IgD-negative memory B cell (primary cell): ENCODE measurements at places on chromosomes 4 and X. TPM values are rescaled to one million over a fixed set of nuclear protein-coding genes. Genes with fewer than 3 reads are reported as not detected.

Gene USP17L17
- not detected for polyA plus RNA-seq

Gene BEX1
- polyA plus RNA-seq, result not detected

Gene FANCB
- 4.3 TPM for polyA plus RNA-seq

Gene TRIM2
- 2.2 TPM for polyA plus RNA-seq

Gene THAP9
- polyA plus RNA-seq, result 2.0 TPM

Gene LARP7
- polyA plus RNA-seq, result 44.7 TPM

Gene AGTR2
- polyA plus RNA-seq, result not detected

Gene NEUROG2
- polyA plus RNA-seq, result not detected

Gene ARHGEF6
- polyA plus RNA-seq, result 39.6 TPM

Gene GAK
- 74.7 TPM for polyA plus RNA-seq

Gene SFRP2
- polyA plus RNA-seq, result not detected

Gene NAA11
- polyA plus RNA-seq, result not detected

Gene ANXA10
- not detected for polyA plus RNA-seq

Gene PLS3
- polyA plus RNA-seq, result not detected

Gene WNK3
- 1.2 TPM for polyA plus RNA-seq

Gene ERCC6L
- polyA plus RNA-seq, result 0.15 TPM

Gene COQ2
- 9.8 TPM for polyA plus RNA-seq

Gene HGFAC
- polyA plus RNA-seq, result not detected

Gene HSD17B13
- not detected for polyA plus RNA-seq

Gene MRFAP1L1
- 69.2 TPM for polyA plus RNA-seq

Gene EFHC2
- polyA plus RNA-seq, result not detected

Gene MAGEA3
- not detected for polyA plus RNA-seq

Gene HSFX2
- polyA plus RNA-seq, result 0.16 TPM

Gene SPANXC
- not detected for polyA plus RNA-seq
